MM.1S (cell line): ENCODE measurements at places on chromosomes 13 and 19.
A peak's percentile ranks its signal among the peaks of the same experiment; 100 is the strongest.

DNA sequence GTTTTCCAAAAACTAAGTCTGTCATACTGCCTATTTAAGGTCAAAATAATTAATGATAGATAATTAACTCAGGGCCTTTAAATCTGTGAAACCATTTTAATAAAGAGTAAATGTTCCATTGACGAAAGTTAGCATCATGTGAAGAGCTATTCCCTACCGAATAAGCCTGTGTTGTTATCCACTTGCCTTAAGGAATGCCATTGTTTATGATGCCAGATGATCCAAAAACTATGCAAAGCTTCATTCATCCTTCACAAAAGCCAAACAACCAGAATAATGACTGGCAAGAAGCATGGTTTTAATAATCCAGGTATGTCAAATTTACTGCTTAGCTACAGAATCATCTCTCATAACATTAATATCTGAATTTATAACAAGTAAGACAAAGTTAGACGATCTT, 6.5 kb upstream of the GPC6 start:
- DNase-seq, result no peak

DNA sequence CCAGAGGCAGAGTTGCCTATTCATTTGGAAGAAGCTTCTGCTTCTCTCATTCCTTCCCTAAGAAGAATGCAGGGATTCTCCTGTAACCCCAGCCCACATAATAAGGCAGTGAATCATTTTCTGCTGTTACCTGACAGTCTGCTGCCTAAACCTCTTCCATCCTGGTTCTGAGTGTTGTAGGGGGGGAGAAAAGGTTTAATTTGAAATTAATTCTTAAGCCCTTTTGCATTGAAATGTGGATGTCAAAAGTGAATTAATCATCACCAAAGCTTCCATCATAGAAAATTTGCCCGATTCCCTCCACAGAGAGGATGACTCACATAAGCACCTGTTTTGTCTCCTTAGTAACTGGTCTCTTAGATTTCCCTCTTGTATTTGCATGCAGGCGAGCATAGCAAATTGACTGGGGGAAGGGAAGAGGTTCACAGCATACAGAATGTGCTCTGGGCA, 146.7 kb upstream of the FNDC3A start:
- DNase-seq, result no peak

DNA sequence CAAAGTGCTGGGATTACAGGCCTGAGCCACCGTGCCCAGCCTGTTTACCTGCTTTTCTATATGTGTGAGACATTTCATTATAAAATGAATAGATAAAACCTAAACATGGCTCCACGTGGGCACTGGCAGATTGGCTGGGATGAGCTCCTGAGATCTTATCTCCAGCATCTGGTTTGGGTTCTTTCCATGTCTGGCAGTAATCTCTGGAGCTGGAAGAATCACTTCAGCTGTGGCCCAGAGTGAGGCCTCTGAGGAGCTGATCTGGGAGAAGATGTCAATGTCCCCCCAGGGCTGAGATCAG, 5.5 kb upstream of the SULT2A1 start:
- no peak for DNase-seq

GRCh38 chr13:45863709-45864590, 12.4 kb upstream of the SIAH3 start:
- no peak for DNase-seq

DNA sequence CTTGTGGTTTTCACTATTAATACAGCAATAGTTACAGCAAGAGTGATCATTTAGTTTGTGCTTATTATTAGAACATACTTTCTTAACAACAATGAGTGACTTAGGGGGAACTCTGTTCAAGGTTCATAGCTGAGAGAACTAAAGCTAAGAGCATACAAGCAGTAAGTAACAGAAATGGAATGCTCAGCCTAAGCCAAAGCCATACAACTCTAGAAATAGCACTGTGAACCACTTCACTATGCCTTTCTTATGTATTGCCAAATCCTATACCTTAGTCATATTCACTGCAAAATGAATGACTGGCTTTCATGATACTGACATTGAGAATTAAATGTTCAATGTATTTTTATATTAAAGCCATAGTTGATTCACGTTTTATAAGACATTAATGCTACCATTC, 599.7 kb upstream of the SLITRK1 start:
- no peak for DNase-seq

DNA sequence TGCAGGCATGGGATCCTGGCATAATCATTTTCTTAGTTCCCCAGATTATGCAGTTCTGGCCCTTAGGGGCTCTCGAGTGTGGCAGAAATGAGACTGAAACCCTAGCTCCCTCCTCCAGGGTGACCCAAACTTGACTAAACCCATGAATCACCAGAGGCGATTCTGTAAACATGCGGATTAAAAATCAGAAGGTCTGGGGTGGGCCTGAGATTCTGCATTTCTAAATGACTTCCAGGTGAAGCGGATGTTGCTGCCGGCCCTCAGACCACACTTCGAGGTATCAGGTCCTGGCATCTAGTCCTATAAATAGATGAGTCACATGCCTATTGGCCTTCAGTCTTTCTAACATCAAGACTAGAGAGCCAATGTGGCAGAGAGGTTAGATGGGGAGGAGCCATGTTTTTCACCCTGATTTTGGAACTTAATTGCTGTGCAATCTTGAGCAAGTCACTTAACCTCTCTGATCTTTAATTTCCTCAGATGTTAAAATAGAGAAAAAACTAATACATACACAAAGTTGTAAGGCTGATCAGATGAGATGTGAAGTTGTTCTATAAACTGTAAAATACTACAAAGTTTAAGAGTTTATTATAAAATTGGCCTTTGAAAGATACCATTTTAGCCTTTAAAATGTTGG, 431.2 kb downstream of the FOXO1 start:
- DNase-seq, result no peak

DNA sequence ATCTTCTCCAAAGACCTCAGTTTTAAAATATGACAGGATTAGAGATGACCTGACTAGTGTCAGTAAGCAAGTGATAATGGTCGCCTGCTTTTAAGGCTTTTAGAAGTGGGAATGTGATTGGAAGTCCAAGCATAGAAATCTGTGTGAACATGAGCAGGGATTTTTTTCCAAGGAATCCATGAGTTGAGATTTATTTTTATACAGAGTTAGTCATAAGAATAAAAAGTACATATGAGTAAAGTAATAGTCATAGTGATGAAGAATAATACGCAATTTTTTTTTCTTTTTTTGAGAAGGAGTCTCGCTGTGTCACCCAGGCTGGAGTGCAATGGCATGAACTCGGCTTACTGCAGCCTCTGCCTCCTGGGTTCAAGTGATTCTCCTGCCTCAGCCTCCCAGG, 1.6 kb downstream of the ZNF546 start:
- DNase-seq, result no peak

- DNase-seq, result no peak
Observed at GRCh38 chr19:10927730-10928562, 493 bp downstream of the YIPF2 start.

DNA sequence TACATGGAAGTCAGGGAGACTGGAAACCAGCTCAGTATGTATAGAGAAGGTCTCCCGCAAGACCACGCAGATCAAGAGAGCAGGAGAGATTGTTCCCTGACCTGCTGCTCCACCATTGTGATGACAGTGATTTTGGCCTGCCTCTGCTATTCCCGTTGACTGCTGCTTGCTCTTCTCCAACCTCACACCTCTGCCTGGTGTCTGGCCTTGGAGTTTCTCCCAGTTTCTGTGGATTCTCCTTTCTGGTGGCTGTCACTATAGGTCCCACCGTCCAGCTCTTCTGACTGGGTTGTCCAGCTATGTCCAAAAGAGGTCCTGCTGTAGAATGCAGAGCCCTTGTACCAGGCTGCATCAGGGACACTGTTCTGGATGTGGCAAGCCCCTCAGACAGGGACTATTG, 171.7 kb downstream of the DNAJC15 start:
- no peak for DNase-seq

DNA sequence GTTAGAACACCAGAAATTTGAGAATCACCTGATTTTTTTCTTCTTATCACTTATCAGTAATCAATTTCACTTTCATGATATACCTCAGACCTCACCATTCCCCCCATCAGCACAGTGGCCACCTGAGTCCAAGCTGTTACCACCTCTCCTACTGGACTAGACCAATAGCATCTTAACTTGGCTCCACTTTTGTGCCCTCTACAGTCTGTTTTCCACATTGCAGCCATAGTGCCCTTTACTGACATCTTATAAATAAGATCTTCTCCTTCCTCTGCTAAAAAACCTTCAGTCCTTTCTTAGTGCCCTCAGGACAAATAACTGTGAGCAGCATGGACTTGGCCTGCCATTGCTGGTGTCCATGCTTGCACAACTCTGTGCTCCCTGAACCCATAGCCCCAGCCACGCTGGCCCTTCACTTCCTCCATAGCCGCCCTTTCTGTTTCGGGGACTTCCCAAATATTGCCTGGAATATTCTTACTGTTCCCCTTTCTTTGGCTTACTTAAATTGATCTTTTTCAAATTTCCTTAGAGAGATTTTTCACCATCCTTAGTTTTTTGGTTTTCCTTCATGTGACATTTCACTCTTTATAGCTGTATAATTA, 380.8 kb downstream of the LMO7 start:
- DNase-seq, result peak; percentile 35

DNA sequence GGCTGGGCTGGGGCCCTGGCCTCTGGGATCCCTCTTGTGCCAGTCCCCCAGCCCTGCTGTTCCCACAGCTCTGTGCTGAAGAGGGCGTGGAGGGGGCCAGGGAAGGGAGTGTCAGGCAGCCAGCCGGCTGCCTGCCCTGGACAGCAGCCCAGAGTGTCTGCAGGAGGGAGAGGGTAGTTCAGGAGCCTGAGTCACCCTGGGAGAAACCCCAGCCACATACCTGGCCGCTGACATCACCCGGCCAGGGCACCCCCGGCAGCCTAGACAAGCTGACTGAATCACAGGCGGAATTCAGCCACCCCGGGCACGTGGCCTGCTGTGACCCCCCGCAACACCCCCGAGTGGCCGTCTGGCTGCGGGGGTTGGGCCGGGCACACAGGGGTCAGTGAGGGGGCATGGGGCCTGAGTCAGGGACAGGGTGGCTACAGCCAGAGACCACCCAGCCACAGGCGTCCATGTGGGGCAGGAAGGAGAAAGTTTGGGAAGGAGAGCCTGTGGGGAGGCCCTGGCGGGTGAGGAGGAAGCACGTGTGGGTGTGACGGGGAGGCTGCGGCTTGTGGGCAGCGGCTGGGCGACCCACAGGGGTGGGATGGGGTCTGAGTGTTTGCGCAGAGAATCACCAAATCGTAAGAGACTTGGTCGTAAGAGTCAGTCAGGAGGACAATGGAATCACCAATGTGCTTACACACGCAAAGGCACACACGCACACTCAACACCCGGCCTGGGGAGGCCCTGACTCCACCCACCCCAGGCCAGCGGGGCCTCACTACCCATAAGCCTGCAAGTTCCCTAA, 11.9 kb upstream of the FOSB start:
- no peak for DNase-seq

- DNase-seq, result no peak
Observed at GRCh38 chr19:1750343-1751021, 2.8 kb upstream of the ONECUT3 start.

DNA sequence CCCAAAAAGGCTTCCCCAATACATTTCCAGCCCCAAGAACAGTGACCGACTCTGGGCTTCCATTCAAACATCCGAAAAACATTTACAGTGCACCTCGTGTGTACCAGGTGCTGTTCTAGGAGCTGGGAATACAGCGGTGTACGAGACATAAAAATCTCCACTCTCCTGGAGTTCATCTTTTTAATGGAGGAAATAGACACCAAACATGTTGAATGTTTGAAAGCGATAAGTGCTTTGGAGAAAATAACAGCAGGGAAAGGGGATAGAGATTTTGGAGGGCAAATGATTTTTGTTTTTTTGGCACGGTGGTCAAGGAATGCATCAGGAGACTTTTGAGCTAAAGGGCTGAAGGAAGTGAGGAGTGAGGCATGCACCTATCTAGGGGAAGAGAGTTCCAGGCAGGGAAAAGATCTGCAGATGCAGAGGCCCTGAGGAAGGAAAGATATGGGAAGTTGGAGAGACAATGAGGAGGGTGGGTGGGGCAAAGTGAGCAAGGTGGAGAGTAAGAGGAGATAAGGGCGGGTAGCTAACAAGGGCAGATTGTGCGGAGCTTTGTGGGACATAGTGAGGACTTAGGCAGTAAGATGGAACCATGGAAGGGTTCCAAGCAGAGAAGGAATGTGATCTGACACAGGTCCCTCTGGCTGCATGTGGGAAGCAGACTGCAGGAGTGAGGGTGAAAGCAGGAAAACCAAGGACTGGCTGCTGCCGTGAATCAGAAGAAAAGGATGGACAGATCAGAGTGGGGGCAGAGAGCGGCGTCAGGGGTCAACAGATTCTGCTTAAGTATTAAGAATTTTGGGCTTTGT, 703 bp upstream of the FBL start:
- DNase-seq, result no peak

- no peak for DNase-seq
Observed at GRCh38 chr19:10724573-10725071, 6.7 kb downstream of the DNM2 start.

DNA sequence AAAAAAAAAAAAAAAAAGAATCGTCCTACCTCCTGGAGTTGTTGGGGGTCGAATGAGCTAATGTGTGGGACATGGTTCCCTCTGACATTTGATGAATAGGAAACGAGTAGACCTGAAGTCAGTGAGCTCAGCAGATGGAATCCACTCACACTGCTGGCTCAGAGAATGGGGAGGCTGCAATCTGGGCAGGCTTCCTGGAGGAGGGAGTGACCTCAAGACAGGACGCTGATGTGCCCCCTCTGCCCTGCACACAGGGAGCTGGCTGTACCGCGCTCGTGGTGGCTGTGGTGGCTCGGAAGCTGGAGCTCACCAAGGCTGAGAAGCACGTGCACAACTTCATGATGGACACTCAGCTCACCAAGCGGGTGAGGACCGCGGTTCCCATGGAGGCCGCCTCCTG, 19.8 kb upstream of the ARRDC2 start:
- no peak for DNase-seq

DNA sequence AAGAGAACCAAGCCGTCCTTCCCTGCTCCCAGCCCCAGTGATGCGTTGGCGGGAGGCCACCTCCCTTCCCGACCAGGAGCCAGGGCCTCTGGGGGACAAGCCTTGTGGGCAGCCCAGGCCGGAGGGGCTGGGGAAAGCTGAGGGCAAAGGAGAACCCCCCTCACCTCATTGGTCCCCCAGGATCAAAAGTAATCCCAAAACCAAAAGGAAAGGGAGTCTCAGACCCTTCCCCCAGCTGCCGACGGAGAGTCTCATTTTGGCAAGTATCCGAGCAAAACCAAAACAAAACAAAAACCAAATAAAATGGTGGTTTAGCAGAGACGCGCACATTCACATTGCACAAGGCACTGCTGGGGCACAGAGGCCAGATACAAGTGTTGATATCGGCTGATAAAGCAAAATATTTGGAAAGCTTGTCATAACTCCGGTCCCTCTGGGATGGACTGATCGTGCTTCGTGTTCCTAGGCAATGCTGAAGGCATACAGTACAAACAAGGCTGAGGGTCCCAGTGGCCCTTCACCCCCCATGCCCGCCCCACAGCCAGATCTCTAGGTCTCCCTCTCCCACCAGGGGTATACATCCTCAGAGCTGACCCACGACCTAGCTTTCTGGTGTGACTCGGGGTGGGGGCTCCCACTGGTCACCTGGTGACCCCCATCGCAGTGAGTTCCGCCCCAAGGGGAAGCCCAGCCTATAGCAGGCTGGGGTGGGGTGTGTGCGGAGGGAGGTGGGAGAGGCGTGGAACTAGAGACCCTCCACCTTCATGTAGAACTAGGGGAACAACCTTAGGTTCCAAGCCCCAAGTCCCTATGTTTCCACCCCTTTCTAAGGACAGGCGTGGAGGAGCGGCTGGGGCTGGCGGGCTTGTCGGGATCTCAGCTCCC, 2.1 kb downstream of the CEBPA start:
- no peak for DNase-seq
